Upper lobe of right lung (tissue), 1 donor: ENCODE measurements at places on chromosomes 1 and 21.

DNA sequence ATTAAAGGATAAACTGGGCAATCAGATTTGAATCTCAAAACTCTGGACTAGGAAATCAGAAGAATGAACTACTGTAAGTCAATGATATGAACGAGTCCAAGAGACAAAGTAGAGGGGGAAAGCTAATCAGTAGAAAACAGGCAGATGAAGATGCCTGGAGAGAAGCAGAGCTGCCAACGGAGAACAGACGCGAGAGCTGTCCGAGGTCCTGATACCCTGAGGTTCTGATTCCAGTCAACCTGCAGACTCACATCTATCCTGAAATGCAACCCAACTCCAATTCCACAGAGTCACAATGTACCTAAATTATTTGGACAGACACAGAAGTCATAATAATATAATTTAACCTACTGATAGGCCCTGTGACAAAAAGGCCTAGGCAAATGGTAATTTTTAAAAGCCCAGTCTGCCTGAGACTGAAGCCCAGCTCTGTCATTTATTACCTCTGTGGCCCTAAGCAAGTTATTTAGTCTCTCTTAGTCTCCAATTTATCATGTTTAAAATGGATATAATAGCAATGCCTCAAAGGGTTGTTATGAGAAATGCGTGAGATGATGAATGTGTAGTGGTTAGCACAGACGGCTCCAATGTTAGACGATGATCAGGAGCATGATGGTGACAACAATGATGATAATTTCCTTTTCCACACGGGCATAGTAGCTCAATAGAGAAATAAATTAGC is 33.4 kb downstream of the RGS7 start:
- no peak for DNase-seq

DNA sequence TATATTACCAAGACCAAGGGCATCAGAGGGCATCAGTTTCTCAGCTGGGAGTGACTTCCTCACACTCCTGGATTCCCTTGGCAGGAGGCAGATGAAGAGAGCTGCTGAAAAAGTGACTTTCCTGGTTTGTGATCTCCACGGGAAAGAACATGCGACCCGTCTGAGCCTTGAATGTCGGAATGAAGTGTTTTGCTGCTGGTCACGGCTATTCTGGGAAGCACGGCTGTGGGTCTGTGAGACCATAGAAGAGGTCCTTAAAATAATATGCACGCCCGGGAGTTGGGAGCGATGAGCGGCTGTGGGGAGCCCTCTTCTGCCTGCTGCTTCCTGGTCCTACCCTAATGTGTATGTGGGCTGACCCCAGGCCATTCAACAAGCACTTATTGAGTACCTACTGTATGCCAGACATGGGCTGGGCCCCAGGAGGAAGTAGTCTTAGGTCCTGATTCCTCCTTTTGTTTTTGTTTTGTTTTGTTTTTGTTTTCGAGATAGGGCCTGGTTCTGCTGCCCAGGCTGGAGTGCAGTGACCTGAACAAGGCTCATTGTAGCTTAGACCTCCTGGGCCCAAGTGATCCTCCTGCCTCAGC is 13.2 kb upstream of the UMODL1 start:
- DNase-seq: peak; percentile 58

GRCh38 chr1:77026135-77026534 is 158.9 kb downstream of the ST6GALNAC5 start:
- DNase-seq: no peak

DNA sequence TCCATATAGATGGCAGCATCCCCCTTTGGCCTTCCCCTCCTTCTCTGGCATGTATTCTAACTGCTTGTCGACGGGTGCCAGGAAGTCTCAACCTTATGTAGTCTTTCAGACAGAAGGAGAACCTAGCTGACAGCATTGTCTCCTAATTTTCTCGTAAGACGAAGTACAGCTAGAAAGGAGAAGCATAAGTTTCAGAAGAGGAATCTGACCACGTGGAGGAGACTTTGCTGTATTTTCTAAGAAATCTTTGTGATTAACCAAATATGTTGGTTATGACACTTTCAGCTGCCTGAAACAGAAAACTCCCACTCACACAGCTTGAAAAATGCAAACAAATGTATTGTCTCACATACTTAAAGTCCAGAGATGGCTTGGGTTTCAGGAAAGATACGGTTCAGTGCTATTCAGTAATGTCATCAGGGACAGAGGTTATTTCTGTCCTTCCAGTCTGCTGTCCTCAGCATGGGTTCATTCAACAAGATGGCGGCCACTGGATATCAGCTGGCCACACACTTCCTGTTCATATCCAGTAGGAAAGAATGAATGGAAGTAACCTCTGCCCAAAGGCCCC is 109.5 kb upstream of the ZNF648 start:
- no peak for DNase-seq

GRCh38 chr1:100924212-100924611 is 28.3 kb downstream of the SLC30A7 start:
- DNase-seq: no peak

GRCh38 chr1:236869911-236870310 is 74.8 kb downstream of the MTR start:
- no peak for DNase-seq

DNA sequence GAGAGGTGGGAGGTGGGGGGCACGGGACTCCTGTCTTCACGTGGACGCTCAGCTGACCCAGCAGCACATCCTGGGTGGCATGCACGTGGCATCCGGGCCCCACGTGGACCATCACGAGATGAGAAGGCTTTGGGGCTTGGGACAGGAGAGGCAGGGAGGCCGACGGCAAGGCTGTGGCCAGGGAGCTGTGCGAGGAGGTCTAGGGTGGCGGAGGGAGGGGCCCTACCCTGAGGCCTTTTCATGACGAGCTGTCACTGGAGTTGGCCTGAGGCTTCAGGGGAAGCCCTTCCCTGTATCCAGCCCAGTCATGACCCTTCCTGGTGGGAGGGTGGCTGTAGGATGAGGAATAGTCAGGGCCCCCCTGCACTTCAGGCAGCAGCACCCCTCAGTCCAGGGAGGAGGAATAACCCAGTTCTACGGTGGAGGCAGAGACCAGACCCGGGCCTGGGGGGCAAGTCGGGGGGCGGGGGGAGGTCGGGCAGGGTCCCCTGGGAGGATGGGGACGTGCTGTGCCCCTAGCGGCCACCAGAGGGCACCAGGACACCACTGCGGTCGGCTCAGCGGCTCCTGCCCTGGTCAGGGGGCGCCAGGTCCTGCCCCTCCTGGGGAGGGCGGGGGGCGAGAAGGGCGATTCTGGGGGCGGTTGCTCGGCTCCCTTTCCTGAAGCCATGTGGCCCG is 2.0 kb upstream of the PERM1 start:
- DNase-seq: no peak
